Osteoblast (primary cell): ENCODE measurements at places on chromosomes 6 and 20. TPM values are rescaled to one million over a fixed set of nuclear protein-coding genes. Genes with fewer than 3 reads are reported as not detected.
A peak's percentile ranks its signal among the peaks of the same experiment; 100 is the strongest.

DNA sequence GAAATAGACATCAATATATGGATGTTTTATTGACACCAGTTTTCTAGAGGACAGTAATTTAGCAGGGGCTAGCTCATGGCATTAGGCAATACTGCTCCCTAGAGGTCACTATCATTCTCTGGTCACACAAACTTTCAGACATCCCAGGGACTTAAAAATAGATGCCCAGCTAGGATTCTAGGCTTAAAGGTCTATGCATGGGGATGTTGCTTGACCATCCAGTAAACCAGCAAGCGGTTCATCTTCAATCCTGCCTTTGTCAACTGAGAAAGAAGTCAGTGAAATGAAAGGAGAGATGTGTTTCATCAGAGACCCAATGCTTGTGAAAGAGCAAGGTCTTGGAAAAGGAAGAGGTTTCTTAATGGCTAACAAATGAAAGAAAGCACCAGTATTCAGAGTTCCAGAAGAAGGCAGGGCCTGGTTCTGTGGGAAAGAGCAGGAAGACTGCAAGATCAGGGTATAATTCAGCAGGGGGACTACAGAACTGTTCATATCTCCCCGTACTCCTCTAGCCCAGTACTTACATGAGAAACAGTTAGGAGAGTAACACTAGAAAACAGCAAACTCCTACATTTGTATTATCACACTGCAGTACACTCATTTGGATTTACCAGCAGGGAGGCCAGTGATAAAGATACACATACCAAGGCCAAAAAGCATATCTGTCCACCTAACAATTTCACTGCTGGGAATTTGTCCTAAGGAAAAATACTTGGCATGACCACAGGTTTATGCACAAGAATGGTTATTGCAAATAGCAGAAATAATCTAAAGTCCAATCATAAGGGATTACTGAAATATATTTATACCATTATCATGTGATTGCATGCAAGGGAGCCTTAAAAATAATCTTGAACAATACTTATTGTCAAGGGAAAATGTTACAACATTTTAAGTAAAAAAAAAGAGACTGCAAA lies 151.4 kb upstream of the LAMA2 start:
- H3K4me3 ChIP-seq: no peak overlapping the region
- no peaks in the 10 kb centered on the region for H3K27me3 ChIP-seq
- no peak overlapping the region for H3K27ac ChIP-seq
- DNase-seq: no peak
- H3K36me3 ChIP-seq: no peaks in the 10 kb centered on the region

DNA sequence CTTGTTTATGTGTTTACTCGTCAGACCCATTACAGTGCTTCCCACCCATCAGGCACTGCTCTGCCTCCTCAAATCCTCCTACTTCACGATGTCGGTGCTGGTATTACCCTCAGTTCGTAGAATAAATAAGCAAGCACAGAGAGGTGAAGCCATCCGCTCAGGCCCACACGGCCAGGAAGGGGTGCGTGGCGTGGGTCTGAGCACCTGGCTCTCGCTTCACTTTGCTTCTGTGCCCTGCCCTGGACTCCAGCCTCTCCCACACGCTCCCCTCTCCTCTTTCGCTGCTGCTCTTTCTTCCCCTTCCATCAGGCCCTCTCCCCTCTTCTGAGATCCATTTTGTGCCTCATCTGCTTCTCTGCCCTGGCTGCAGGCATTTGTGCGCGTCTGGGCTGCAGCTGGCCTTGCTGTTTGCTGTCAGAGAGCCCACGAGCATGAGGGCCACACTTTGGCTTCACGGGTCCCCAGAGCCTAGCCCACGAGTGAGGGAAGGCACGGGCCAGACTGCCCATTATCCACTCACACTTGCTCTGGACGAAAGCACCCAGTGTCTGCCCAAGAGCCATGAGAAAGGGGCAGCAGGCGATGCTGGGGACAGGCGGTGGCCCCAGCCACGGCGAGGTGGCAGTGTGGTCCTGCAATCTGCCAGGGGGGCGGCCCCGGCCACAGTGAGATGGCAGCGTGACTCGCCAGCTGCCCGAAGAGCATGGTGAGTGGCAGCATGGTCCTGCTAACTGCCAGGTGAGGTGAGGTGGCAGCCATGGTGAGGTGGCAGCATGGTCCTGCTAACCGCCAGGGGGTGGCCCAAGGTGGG lies 96.2 kb upstream of the MPC1 start:
- no peak overlapping the region for H3K4me3 ChIP-seq
- H3K27ac ChIP-seq: no peak overlapping the region
- peak; percentile 34 for DNase-seq
- no peaks in the 10 kb centered on the region for H3K4me1 ChIP-seq

DNA sequence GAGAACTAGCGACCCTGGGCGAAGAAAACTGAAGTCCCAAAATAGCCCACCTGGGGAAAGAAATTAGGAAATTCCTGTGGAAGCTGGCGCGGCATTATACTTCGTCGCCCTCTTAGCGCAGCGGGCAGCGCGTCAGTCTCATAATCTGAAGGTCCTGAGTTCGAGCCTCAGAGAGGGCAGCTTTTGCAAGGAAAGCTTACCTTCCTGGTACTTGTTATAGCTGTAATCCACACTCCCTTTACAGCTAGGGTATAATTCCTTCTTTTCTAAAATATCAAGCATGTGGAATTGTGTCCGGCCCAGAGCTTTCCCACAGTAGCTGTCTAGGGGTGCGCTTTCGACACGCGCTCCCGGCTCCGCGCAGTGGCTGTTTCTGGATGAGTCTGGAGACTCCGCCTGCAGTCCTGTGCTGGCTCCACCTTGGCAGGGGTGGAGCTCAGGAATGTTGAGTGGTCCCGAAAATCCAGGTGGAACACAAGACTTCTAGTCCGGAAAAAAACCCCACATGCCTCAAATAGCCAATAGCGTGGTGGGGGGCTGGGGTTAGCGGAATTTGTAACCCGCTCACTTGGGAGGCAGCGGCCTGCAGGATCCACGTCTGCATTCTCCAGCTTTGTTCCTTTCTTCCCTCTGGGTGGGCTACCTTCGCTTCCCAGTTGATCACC lies 83.7 kb upstream of the ZNF322 start:
- no peak overlapping the region for H3K27ac ChIP-seq
- no peaks in the 10 kb centered on the region for H3K36me3 ChIP-seq
- H3K4me3 ChIP-seq: peak overlapping the region; percentile 46

DNA sequence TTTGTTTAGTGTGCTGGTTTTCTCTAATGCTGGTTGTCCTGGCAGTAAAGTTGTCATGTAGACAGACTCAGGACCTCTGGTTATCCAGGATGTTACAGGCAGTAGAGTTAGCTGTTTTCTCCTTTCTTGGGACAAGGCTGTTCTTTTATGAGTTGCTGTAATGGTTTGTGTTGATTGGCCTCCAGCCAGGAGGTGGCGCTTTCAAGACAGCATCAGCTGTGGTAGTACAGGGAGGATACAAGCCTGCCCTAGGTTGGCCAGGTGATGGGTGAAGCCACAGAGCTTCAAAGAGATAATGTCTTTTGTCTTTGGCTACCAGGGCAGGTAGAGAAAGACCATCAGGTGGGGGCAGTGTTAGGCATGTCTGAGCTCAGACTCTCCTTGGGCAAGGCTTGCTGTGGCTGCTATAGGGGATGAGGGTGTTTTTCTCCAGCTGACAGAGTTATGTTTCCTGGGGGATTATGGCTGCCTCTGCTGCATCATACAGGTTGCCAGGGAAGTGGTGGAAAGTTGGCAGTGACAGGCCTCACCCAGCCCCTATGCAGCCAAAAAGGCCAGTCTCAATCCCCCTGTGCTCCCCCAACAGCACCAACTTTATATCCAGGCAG lies 127.2 kb upstream of the TAB2 start:
- H3K4me3 ChIP-seq: no peak overlapping the region
- DNase-seq: no peak
- H3K4me1 ChIP-seq: no peaks in the 10 kb centered on the region
- H3K27ac ChIP-seq: no peak overlapping the region
- no peaks in the 10 kb centered on the region for H3K36me3 ChIP-seq
- peaks cover 12% of the 10 kb centered on the region for H3K27me3 ChIP-seq

DNA sequence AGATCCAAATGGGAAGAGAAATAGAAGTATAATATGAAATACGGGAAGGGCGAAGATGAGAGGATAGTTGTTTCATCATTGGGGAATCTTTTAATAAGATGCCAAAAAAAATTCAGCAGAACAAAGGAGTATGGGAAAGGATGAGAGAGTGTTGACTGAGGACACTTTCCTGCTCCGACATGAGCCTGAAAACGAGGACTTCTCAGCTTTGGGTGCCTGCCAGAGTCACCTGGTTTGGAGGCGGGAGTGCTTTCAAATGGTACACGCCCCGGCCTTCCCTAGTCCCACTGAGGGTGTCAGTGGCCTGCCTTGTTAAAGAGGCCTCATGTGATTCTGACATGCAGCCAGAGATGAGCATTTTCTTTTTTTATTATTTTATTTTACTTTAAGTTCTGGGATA lies 250.9 kb downstream of the ANKRD60 start:
- no peaks in the 10 kb centered on the region for H3K27me3 ChIP-seq
- H3K4me1 ChIP-seq: peaks cover 6% of the 10 kb centered on the region
- no peak overlapping the region for H3K27ac ChIP-seq
- DNase-seq: no peak

Gene RAB44
- total RNA-seq: under 0.01 and 0.36 TPM in 2 replicates

Gene LAMA2
- total RNA-seq: 3.5 and 9.4 TPM in 2 replicates
